Activated naive CD8-positive, alpha-beta T cell treated with anti-CD3 and anti-CD28 coated beads, Interleukin-2, amount 10 ng/mL, durations not matched to agents 7 days and 5 days (primary cell): ENCODE measurements at places on chromosomes 16 and 17. TPM values are rescaled to one million over a fixed set of nuclear protein-coding genes. Genes with fewer than 3 reads are reported as not detected.

Gene RRN3
- 31.5 TPM for total RNA-seq

Gene ADAMTS18
- not detected for total RNA-seq

Gene NGFR
- 0.50 TPM for total RNA-seq

Gene PIK3R6
- total RNA-seq = 18.5 TPM

Gene NOS2
- total RNA-seq = 0.30 TPM

Gene CLEC18C
- 1.1 TPM for total RNA-seq

Gene ASPSCR1
- total RNA-seq = 34.4 TPM

Gene PTX4
- total RNA-seq = not detected

Gene PRSS53
- total RNA-seq = 10.4 TPM

Gene OR1F1
- total RNA-seq = not detected

Gene SLFN14
- not detected for total RNA-seq

Gene PDILT
- not detected for total RNA-seq

Gene TEKT5
- not detected for total RNA-seq

DNA sequence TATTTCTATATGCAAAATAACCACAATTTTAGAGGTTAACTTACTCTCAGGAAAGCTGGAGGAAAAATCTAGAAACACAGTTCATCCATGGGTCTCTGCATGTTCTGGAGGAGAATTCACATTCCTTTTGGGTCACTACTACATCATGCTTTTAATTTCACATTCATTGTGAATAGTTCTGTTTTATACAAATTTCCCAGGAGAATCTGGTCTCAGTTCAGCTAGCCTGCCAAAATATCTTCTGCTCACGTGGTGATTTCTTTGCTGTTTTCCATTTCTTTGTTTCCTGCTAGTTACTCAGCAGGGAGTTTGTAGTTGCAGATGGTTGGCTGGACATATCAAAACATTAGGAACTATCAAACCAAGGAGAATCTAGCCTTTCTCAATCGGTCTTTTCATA, at the start of gene ABCA9:
TSS of gene ABCA9 (minus strand) at position 106 of the 400 bp plus-strand sequence. CDS start 9,801 bp downstream, outside the sequence.
- H3K4me1 ChIP-seq = peaks cover 2% of the 10 kb centered on the region
- no peak for DNase-seq
- H3K4me3 ChIP-seq = no peak within 1 kb of the TSS
- peaks cover 4% of the 10 kb centered on the region for H3K27me3 ChIP-seq
- H3K27ac ChIP-seq = no peak within 1 kb of the TSS

- DNase-seq = no peak
- no peaks in the 10 kb centered on the region for H3K27me3 ChIP-seq
- peaks cover 14% of the 10 kb centered on the region for H3K4me1 ChIP-seq
- peak overlapping the region; percentile 2 for H3K27ac ChIP-seq
These were observed 11.5 kb downstream of the MAP3K3 start for GRCh38 chr17:63633742-63634141.

- H3K27ac ChIP-seq = no peak overlapping the region
- H3K36me3 ChIP-seq = peaks cover 5% of the 10 kb centered on the region
- no peak for DNase-seq
- H3K27me3 ChIP-seq = no peaks in the 10 kb centered on the region
These were observed 7.2 kb upstream of the IGFALS start for GRCh38 chr16:1800701-1801100.

DNA sequence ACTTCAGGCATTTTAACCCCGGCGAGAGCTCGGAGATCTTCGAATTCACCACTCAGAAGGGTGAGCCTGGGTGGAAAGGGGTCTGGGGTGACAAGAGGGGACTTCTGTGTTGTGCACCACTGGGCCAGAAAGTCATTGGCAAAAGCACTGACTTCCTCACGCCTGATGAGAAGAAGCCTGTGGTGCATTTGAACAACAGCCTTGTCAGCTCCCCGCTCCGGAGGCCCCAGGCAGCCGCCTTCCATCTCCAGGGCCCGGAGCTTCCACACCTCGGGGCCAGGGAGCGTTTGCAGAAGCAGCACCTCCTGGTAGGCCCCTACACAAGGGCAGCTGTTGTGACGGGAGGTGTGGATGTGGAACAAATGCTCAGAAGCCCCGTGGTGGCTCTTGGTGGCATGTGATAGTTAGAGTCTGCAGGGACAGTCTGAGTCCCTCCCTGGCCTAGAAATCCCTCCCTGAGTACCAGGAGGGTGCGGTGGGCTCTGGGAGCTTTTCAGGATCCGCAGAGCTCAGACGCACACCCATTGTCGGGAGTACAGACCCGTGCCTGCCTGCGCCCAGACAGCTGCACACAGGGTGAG, 9.7 kb downstream of the CACNG1 start:
- no peak for DNase-seq
- no peaks in the 10 kb centered on the region for H3K36me3 ChIP-seq
- H3K4me1 ChIP-seq = no peaks in the 10 kb centered on the region
- no peak overlapping the region for H3K27ac ChIP-seq
- H3K27me3 ChIP-seq = no peaks in the 10 kb centered on the region

GRCh38 chr16:12245921-12246720, 269.6 kb downstream of the SNX29 start:
- H3K27me3 ChIP-seq = no peaks in the 10 kb centered on the region
- no peak for DNase-seq
- peaks cover 1% of the 10 kb centered on the region for H3K36me3 ChIP-seq
- H3K4me1 ChIP-seq = no peaks in the 10 kb centered on the region
- H3K27ac ChIP-seq = no peak overlapping the region

- peaks cover 5% of the 10 kb centered on the region for H3K4me1 ChIP-seq
- H3K36me3 ChIP-seq = no peaks in the 10 kb centered on the region
- H3K4me3 ChIP-seq = no peak within 1 kb of the TSS
- no peak within 1 kb of the TSS for H3K27ac ChIP-seq
- peaks cover 27% of the 10 kb centered on the region for H3K27me3 ChIP-seq
These were observed at the start of gene AHSP for GRCh38 chr16:31527734-31528274. AHSP (plus strand) TSS chr16:31527900; CDS start chr16:31528140, 240 bp downstream.

- H3K36me3 ChIP-seq = peaks cover 20% of the 10 kb centered on the region
- H3K4me3 ChIP-seq = no peak overlapping the region
- no peak overlapping the region for H3K27ac ChIP-seq
- DNase-seq = no peak
- no peaks in the 10 kb centered on the region for H3K27me3 ChIP-seq
These were observed 5.2 kb downstream of the OMG start for GRCh38 chr17:31291820-31292219.

GRCh38 chr17:18910881-18911280, 41.1 kb upstream of the SLC5A10 start:
- H3K4me1 ChIP-seq = peaks cover 2% of the 10 kb centered on the region
- H3K27ac ChIP-seq = no peak overlapping the region
- no peaks in the 10 kb centered on the region for H3K27me3 ChIP-seq
- DNase-seq = no peak
- no peak overlapping the region for H3K4me3 ChIP-seq

- no peak for DNase-seq
- peaks cover 2% of the 10 kb centered on the region for H3K4me1 ChIP-seq
- no peak overlapping the region for H3K4me3 ChIP-seq
- no peak overlapping the region for H3K27ac ChIP-seq
These were observed 17.2 kb downstream of the CRISPLD2 start for GRCh38 chr16:84836967-84837366.

DNA sequence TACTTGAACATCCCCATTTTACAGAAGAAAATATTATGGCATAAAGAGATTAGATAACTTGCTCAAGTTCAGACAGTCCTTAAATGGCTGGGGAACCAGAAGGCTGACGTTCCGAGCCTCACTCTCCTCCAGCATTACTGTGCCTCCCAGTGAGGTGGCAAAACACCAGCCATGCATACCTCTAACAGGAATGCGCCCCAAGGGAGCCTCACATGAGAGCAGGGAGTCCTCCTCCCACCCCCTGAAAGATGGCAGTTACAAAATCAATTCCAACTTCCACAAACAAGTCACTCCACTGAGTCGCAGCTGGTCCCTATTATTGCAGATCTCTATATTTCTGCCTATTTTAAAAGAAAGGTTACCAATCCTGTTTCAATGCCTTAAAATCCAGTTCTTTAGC, 55.5 kb downstream of the ANKFY1 start:
- H3K4me3 ChIP-seq = no peak overlapping the region
- H3K4me1 ChIP-seq = peaks cover 15% of the 10 kb centered on the region
- no peak for DNase-seq
- peaks cover 38% of the 10 kb centered on the region for H3K36me3 ChIP-seq

DNA sequence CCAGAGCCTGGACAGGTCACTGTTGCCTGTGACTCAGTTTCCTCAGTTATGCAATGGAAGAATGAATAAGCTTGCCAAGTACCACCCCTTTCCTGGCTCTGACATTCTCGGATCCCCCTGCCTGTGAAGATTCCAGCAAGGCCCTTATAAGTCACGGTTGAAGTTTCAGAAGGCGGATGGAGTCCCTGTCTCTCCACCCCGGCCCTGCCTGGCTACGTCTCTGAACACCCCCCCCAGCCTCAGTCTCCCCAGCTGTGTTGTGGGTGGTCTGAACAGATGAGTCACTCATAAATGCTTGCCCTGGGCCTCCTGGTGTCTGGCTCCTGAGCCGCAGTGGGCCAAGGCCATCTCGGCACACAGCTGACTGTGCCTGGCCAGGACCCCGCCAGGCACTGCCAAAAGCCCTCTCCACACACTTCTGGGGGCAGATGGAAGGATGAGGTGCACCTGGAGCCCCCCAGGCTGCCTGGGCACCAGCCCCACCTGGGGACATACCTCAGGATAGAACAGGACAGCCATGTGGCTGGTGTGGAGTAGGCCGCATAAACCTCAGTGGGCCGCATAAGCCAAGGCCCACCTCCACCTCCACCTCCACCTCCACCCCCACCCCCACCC, 15.4 kb downstream of the VASN start:
- peaks cover 7% of the 10 kb centered on the region for H3K36me3 ChIP-seq
- H3K4me1 ChIP-seq = peaks cover 2% of the 10 kb centered on the region
- no peak for DNase-seq
- no peak overlapping the region for H3K4me3 ChIP-seq
- H3K27me3 ChIP-seq = no peaks in the 10 kb centered on the region

- peaks cover 21% of the 10 kb centered on the region for H3K27me3 ChIP-seq
- H3K27ac ChIP-seq = no peak overlapping the region
- H3K36me3 ChIP-seq = no peaks in the 10 kb centered on the region
- DNase-seq = no peak
- H3K4me3 ChIP-seq = no peak overlapping the region
- H3K4me1 ChIP-seq = peaks cover 13% of the 10 kb centered on the region
These were observed 3.8 kb downstream of the TBC1D16 start for GRCh38 chr17:80031691-80032430.

GRCh38 chr17:45224671-45225050, 3.0 kb downstream of the FMNL1 start:
- H3K4me1 ChIP-seq = peaks cover 56% of the 10 kb centered on the region
- H3K27ac ChIP-seq = peak overlapping the region; percentile 99
- no peak for DNase-seq
- peak overlapping the region; percentile 100 for H3K4me3 ChIP-seq
- peaks cover 30% of the 10 kb centered on the region for H3K36me3 ChIP-seq

DNA sequence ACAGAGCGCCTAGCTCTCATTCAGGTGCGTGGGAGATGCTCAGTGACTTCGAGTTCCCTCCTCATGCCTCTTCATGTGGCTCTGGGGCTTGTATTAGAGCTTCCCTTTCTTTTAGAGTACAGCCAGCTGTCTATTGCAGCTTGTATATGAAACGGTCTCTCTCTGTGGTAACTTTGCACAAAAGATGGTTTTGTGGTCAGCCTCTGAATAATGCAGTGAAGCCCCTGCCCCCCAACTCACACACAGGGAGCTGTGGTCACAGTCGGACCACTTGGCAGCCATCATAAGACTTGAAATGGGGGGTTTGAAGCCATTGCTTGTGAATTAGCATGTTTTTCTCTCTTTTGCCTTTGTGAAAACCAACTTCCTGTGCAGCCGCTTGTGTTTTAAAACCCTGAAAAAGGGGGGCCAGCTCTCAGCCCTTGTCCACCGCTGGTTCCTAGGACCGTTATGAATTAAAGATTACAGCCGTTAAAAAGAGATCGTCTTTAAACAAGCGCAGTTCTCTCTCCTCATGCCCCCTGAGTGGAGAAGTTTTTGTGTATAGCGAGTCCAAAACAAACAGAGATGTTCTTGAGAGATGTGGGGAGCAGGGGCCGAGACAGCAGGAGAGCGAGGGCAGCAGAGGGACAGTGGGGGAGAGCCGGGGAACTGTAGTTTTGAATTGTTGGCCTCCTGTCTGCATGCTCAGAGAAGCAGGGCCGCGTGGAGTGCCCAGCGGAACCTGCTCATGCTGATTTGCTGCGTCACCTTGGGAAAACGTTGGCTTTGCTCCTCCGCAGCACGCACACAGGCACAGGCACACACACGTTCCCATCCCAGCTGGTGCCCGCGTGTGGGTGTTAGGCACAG, 199.0 kb downstream of the MSI2 start:
- DNase-seq = peak; percentile 59
- peak overlapping the region; percentile 85 for H3K27ac ChIP-seq
- no peaks in the 10 kb centered on the region for H3K27me3 ChIP-seq
- peaks cover 54% of the 10 kb centered on the region for H3K4me1 ChIP-seq
- peak overlapping the region; percentile 49 for H3K4me3 ChIP-seq
- H3K36me3 ChIP-seq = peaks cover 29% of the 10 kb centered on the region

GRCh38 chr17:8146381-8147140, 5.6 kb downstream of the PER1 start:
- no peak overlapping the region for H3K4me3 ChIP-seq
- no peaks in the 10 kb centered on the region for H3K27me3 ChIP-seq
- no peak for DNase-seq
- H3K36me3 ChIP-seq = peaks cover 15% of the 10 kb centered on the region
- H3K4me1 ChIP-seq = peaks cover 6% of the 10 kb centered on the region

- no peaks in the 10 kb centered on the region for H3K36me3 ChIP-seq
- no peak for DNase-seq
- H3K27ac ChIP-seq = no peak overlapping the region
- H3K27me3 ChIP-seq = peaks cover 29% of the 10 kb centered on the region
- no peak overlapping the region for H3K4me3 ChIP-seq
- peaks cover 10% of the 10 kb centered on the region for H3K4me1 ChIP-seq
These were observed 140.6 kb downstream of the IRF8 start for GRCh38 chr16:86039606-86040005.

GRCh38 chr16:78034530-78034929, 12.2 kb downstream of the CLEC3A start:
- H3K27me3 ChIP-seq = peaks cover 12% of the 10 kb centered on the region
- no peak for DNase-seq
- no peak overlapping the region for H3K4me3 ChIP-seq
- no peaks in the 10 kb centered on the region for H3K36me3 ChIP-seq
